ENCODE measurements at places on chromosomes 7 and 10. TPM values are rescaled to one million over a fixed set of nuclear protein-coding genes. Genes with fewer than 3 reads are reported as not detected.

- no peak for DNase-seq
Measured at GRCh38 chr10:130985158-130985753, 326.3 kb downstream of the TCERG1L start.

Gene RELN
- total RNA-seq: 1.5 TPM

Gene NPFFR1
- total RNA-seq: 0.30 TPM

- DNase-seq: no peak
Measured at GRCh38 chr10:69826094-69826493, 24.4 kb downstream of the COL13A1 start.

DNA sequence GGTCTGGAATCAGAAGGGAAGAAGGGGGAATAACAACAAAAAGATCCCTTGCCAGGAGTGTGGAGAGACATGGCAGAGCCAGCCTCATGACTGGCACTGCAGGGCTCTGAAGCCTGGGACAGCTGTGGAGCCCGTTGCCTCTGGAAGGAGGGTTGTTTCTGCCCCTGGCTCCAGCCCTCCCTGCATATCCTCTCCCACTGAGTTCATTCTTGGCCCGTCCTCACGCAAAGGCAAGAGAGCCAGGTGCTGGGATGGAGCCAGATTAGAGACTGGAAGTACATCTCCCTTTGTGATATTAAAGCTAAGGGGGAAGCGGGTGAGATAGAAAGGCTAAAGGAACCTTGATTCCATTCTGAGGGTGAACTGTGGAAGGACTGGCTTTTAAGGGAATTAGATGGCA is 141.5 kb upstream of the NPVF start:
- DNase-seq: no peak

GRCh38 chr10:95535526-95535925 is 25.6 kb downstream of the SORBS1 start:
- DNase-seq: no peak

DNA sequence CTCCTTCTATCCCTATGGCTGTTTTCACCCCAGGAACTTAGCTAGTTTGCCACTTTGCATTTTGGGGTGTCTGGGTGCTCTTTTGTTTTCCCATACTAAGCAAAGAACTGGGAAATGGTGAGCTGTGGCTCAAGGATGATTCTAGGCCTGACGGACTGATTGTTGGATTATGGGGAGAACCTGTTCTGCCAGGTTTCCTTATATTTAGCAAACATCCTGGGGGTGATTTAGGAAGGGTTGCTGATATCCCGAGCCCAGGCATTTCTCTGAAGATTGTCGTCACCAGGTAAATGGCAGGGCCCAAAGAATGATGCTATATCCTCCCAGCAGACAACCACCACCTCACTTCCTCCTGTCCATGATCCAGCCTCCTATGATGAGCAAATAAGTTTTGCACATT is 72.1 kb upstream of the GRB10 start:
- DNase-seq: no peak

- DNase-seq: no peak
Measured at GRCh38 chr10:80252296-80252887, 37.1 kb downstream of the MAT1A start.

DNA sequence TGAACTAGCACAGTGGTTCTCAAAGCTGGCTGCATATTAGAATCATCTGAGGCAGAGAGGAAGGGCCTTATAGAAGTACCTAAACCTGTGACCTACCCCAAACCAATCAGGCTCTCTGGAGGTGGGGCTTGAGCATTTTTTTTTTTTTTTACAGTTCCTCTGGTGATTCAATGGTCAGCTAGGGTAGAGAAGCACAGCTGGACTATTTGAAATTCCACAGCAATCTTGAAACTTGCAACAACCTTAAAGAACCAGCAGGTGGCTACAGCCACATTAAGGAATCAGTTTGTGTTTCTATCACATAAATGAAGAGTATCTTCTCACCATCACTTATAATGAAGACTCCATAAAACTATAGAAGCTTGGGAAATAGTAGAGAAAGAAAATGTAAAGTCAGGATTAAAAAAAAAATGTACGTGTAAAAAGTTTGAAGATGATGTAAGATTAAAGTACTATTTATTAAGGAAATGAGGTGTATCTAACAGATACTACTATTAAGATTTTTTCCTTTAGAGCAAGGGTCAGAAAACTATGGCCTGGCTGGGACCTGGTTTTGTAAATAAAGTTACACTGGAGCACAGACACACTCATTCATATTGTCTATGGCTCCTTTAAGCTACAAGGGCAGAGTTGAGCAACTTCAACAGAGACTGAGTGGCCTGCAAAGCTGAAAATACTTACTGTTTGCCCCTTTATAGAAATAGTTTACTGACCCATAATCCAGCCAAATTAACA is 3.8 kb downstream of the RTKN2 start:
- DNase-seq: no peak

Gene RUFY2
- total RNA-seq: 43.3 TPM

DNA sequence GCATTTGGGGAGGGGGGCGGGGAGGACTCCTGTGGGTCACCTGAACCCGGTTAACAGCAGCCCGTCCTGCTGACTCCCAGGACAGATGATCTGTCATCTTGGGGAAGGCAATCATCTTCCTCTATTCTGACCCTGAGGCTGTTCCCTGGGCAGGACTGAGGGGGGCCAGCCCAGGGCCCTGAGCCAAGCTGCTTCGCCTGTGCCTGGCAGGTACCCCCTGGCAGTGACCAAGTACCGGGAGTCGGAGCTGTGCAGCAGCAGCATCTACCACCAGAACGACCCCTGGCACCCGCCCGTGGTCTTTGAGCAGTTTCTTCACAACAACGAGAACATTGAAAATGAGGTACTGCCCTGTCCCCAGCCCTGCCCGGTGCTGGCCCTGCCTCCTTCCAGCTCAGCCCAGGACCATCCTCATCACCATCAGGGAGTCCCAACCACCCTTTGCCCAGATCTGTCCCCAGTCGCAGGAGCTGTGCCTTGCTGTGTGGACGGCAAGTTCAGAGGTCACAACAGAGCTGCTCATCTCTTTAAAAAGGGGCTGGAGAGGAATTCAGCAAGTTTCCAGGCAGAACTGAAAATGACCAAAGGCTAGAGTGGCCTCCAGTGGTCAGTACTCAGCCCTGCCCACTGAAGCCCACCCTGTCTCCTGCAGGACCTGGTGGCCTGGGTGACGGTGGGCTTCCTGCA is 8.1 kb downstream of the AOC1 start:
- no peak for DNase-seq
